ENCODE measurements at places on chromosomes 3 and 15.

DNA sequence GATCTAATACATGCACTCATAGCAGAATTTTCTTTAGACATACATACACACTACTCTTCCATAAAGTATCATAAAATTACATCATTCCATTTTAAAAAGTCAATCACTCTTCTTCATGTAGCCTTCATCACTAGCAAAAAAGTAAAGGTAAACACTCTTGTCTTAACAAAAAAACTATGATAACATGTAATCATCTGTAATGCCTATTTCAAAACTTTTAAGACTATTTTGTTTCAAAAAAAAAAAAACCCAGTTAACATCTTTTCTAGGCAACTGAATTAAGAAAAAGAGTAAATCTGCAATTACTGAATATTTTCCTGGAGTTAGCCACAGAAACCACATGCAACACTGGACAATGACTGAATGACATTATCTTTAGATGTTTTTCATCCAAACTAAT is 4.8 kb downstream of the TBC1D5 start:
- no peak for DNase-seq

DNA sequence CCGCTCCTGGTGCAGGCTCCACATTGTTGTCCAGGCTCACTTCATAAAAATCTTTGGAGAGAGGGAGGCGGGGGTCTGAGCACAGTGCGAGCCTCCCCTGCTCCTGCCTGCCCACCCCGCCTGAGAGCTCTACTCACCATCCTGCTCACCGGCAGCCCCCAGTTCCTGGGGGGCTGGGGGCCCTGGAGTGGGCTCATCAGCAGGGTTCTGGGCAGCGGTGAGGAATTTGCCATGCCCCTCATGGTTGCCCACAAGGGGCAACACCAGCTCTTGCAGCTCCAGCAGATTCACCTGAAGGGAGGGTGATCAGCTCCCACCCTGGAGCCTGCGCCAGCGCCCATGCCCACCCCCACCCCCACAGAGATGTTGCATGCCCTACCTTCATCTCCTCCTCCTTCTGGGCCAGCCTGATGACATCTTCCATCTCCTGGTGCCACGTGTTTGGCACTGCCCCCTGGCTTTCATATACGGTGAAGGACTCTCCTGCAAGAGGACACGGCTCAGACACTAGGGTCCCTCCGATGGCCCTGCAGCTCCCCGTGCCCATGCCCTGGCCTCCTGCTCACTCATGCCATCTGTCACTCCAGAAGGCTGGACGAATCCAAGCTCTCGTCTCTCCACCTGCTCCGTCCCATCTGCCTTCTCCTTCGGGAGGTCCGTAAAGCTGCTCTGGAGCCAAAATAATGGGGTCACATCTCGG is 162.1 kb downstream of the TBC1D2B start:
- DNase-seq, result no peak

- no peak for DNase-seq
Observed at GRCh38 chr3:103906808-103907207, 1459.9 kb upstream of the ALCAM start.

GRCh38 chr3:94978084-94978483 is 915.2 kb downstream of the NSUN3 start:
- no peak for DNase-seq

DNA sequence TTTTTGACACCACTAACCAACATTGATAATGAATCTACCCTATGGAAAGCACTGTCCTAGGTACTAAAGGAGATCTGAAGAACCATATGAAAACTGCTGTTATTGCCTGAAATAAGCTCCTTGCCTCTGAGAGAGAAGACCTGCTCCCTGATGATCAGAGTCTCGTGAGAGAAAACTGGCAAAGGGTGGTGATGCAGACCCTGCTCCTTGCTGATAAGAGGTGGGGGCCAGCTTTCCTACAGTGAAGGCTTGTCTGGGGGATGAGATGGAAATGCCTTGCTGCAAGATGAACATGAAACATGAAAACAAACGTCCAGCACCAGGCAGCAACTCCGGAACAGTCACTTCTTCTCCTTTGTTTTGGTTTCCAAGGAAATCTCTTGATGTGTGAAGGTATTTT is 31.9 kb downstream of the RASGRP1 start:
- no peak for DNase-seq

DNA sequence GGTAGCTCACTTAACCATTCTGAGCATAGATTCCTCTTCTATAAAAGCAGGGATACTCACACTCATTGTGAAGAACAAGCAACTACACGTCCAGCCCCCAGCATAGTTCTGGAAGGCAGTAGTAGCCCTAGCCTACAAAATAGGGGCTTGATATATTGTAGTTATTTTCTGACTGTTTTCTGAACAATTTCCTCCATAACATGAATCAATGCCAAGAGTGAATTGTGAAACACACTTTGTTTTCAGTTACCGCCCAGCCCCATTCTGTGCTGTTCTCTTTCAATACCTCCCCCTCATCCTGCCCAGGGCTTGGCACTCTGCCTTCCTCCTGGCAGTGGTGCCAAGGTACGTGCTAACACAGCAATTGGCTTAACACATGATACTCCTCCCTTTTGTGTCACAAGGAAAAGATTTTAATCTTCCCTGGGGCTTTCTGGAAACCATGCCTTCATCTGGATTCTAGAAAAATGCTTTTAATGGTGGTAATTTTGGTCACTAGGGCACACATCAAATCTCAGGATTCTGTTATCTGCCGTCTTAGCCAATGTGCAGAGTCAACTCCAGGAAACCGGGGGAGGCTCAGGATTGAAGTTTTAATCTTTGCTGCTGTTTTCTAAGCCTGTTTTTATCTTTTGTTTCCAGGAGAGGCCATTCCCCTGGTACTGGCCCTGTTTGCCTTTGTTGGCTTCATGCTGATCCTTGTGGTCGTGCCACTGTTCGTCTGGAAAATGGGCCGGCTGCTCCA is 37.2 kb downstream of the IL20RB start:
- DNase-seq, result no peak

GRCh38 chr3:53892286-53892637 is 603 bp upstream of the SELENOK start:
- no peak for DNase-seq

DNA sequence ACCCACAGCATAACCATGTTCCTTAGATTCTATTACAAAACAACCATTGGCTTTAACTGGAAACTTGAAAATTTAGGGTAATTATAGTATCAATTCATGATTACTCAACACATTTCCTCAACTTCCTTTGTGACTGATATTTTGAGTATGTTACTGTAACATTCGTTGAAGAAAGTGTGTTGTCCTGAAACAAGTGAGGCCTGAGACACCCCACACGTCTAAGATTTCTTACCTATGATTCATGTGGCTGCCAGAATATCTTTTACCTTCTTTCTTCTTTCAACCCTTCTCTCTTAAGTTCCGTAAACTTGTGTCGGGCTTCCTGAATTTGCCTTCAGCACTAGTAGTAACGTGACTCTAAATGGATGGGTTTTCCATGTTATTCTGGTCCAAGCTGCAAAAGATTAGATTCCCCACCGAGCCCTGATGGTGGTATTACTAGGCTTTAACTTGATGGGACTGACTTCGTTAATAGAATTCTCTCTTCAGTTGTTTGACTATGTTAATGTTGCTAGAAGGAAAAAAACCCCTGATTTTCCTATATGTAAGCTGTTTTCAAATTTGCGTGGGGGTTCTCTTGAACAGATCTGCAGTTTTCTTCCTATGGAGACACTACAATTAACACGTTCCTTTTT is 296.0 kb upstream of the ICE2 start:
- DNase-seq, result no peak

GRCh38 chr3:73061416-73061815 is at the start of gene EBLN2:
Gene EBLN2, plus strand, starts transcription at chr3:73061659. Its CDS starts 423 bp downstream, at chr3:73062082.
- DNase-seq, result no peak

DNA sequence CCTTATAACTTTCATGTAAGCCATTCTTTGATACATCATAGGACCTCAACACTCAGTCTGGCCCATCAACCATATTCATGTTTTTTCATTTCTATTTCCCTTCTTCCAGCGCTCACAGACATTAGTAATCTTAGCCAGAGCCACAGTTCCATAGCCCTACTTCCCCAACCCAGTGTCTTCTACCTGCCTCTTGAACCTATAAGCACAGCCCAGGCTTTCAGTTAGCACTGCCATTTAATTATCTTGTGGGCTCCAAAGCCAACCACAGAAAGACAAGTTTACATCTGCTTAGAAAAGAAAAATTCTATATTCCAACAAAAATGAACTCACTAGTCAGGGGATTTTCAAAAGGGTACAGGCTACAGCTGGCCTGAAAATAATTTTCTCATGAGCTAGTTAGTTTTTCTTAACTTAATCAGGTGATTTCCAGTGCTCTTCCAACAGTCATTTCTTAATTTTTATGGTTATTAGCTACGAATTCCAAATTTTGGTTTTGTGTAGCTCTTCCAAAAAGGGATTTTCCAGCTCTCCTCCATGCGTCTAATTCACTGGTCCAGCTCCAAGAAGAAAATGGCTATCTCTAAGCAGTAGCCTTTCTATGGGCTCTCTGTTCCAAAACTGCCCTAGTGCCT is 13.7 kb downstream of the CD200 start:
- DNase-seq, result no peak

GRCh38 chr15:38877471-38877870 is 312.9 kb upstream of the RASGRP1 start:
- DNase-seq, result no peak

- no peak for DNase-seq
Observed at GRCh38 chr3:37945807-37946530, 44.6 kb upstream of the VILL start.

GRCh38 chr3:61901496-61901895 is 340.1 kb downstream of the PTPRG start:
- DNase-seq, result no peak

- DNase-seq, result no peak
Observed at GRCh38 chr3:162211470-162211869, 714.9 kb downstream of the OTOL1 start.

GRCh38 chr3:50378024-50378423 is 18.7 kb upstream of the TMEM115 start:
- DNase-seq, result no peak

DNA sequence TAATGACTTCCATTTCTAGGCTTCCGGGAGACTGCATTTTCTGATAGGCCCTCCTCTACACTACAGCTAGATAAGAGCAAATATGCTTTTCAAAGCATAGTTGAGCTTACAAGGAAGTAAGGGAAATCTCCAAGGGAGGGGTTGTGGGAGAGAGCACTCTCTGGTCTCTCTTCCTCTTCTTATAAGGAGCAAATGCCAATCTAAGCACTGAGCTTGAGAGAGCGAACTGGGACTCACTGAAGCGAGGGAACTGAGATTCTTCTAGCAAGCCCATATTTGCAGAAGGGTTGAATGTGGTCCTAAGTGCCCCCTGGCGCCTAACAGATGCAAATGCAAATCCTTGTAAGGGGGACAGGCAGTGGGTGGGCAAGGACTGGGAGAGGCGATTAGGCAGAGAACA is 164.8 kb downstream of the ERC2 start:
- DNase-seq, result no peak

DNA sequence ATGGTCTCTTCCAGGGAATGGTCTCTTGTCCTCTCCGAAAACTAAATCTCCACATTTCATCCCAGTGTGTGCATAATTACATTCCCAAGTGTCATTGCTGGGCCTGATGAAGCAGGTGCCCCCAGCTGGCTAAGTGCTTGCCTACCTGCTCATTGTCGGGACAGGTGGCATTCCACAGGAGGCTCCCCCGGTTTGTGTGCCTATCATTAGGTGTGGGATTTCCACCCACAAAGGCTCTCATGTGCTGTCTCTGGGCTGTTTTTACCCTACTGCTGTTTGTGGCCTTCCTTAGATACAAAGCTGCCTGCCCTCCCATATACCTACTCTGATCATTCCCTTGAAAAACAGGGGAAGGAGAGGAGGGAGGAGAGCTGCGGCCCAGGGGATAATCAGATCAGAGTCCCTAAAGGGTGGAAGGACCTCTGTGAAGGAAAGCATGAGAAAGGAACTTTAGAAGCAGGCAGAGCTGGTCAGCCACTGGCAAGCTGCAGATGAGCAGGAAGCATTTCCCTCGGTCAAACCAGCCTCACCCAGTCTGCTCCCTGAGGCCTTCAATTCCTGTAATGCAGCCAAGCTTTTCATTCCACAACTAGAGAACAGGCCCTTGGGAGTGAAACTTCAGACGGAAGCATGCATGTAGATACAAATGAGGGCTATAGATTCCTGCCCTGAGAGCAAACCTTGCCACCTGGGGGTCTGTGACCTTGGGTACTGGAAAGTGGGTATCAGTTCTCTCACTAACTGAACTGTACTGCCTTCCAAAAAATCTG is 60.7 kb upstream of the HEG1 start:
- DNase-seq, result no peak

- no peak for DNase-seq
Observed at GRCh38 chr3:51869304-51869703, 6.1 kb downstream of the IQCF5 start.

- no peak for DNase-seq
Observed at GRCh38 chr3:120569222-120570057, 26.7 kb upstream of the NDUFB4 start.

GRCh38 chr15:96324192-96324895 is 6.2 kb upstream of the NR2F2 start:
- no peak for DNase-seq

DNA sequence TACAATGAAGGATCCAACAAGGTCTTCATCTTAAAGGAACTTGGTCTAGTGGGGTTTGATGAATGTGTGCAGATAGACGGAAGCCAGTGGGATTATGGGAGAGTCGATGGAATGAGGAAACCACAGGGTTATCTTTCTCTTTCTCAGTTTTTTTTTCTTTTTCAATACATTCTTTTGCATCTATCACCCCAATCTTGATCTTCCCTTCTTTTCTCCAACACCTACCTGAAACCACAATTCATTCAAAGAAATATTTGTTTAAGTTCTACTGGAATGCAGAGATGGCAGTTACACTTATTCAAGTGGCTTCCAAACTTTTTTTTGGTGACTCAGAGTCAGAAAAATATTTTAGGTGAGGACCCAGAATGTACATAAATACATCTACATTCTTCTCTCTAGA is 1.7 kb downstream of the TMEM212 start:
- DNase-seq, result no peak

DNA sequence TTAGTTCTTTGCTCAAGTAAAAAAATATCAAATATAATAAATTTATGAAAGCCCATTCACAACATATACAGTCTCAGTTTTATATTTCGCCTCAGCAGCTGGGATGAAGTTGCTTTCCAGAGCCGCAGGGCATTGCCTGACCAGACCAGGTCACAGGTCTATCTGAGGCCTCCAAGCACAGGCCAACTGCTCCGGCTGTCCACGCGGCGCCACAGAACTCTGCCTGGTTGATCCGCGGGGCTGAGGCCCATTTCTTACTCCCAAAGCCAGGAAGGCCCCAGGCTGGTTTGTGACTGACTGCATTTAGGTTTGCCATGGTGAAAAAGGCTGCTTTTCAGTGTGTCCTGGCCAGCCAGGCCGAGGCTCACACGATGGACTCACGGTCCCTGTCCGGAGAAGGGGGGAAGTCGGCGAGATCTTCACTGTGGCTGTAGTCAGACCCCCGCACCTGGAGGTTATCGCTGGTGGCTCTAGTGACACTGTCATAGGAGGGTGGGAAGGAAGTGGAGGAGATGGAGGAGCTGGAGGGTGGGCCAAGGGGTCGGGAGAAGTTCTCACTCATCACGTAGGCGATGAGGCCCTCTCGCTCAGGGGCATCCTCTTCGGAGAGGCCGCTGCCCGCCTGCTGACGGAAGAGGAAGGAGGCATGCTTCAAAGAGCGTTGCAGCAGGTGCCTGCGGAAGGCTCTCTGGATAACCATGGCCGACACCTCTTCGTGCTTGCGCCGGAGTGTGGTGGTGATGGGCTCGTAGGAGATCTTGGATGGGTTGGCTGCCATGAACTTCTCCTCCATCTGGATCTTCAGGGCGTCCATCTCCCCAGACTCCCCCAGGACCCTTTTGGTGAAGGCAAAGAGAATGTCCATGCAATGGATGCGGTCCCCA is 54.1 kb downstream of the EXOG start:
- no peak for DNase-seq
